Esophagus squamous epithelium (tissue), 5 donors: ENCODE measurements at places on chromosomes 4 and X.

- DNase-seq, result no peak
Measured at GRCh38 chrX:122596998-122597397, 587.1 kb upstream of the GRIA3 start.

GRCh38 chr4:82770607-82771006, 28.0 kb downstream of the SCD5 start:
- no peak for DNase-seq

DNA sequence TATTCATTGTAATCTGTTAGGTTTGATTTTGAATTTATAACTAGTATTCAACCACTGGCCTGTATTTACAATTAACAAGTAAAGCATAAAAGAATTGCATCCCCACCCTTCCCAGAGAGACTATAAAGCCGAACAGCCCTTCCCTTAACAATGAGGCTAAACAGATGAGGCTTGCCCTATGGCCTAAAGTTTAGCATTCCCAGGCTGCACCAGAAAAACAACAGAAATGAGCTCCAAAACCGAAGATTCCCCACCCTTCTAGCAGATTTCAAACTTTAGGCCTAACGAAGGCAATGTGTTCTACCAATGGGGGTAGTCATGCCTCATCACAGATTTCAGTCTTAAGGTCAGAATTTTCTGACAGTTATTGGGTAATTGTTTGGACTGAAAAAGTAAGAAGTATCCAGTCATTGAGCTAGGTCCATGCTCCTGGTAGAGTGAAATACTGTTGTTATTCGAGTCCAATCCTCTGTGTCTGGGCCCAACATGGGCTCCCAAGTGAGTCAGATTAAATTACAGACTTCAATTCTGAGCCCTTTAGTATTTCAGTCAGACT, 197.6 kb downstream of the ANTXR2 start:
- no peak for DNase-seq

GRCh38 chr4:154720123-154720522, 23.7 kb upstream of the LRAT start:
- no peak for DNase-seq

GRCh38 chrX:86171366-86171765, 23.1 kb downstream of the DACH2 start:
- no peak for DNase-seq

DNA sequence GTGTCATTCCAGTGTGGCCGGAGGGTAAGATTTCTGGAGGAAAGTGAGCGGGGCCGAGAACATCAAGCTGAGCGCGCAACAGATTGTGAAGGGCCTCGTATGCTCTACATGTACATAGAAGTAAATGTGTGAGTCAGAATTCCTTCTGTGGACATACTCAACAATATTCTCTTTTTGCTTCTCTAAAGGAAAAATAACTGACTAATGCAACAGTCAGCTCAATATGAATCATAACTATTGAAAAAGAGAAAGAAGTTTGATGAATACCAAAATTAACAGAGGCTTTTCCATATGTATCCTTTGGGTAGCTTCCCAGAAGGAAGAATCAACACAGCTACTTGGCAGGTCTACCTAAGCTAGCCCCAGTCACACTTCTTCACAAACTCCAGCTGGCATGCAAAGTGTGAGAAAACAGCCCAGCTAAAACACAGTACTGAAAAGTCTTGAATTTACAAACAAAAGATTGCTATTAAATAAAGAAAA, 87.5 kb upstream of the ZFP42 start:
- DNase-seq, result no peak

- DNase-seq, result no peak
Measured at GRCh38 chr4:6209921-6210320, 9.6 kb upstream of the JAKMIP1 start.

- DNase-seq, result no peak
Measured at GRCh38 chrX:114611018-114611619, 27.2 kb downstream of the HTR2C start.

DNA sequence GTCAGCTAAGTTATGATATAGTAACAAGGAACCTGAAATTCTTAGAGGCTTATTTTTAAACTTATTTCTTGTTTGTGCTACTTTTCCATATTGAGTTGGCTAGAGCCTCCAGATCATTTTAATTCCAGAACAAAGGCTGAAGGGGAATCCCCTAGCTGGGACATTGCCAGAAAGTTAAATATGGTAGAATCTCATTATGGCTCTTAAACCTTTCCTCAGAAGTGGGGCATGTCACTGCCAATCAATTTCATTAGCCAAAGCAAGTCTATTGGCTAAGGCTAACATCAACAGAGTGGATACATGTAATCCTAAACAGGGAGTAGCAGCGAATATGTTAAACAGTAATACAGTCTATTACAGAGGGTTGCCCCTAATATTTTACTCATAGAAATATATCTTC, 47.0 kb downstream of the FTHL17 start:
- no peak for DNase-seq

DNA sequence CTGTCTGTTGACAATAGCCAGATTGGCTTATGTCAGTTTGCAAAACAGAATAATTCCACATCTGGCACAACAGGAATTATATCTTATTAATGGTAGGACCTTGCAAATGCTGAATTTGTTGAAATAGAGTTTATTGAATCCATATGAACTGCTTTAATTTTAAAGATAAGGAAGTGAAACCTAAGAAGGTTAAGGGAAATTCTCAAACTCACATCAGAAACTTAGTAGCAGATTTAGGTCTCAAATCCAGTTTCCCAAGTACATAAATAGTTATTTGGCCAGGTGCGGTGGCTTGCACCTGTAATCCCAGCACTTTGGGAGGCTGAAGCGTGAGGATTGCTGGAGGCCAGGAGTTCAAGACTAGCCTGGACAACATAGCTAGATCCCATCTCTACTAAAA, 117.1 kb downstream of the HNRNPD start:
- no peak for DNase-seq

GRCh38 chr4:23942471-23942870, 52.6 kb upstream of the PPARGC1A start:
- no peak for DNase-seq

DNA sequence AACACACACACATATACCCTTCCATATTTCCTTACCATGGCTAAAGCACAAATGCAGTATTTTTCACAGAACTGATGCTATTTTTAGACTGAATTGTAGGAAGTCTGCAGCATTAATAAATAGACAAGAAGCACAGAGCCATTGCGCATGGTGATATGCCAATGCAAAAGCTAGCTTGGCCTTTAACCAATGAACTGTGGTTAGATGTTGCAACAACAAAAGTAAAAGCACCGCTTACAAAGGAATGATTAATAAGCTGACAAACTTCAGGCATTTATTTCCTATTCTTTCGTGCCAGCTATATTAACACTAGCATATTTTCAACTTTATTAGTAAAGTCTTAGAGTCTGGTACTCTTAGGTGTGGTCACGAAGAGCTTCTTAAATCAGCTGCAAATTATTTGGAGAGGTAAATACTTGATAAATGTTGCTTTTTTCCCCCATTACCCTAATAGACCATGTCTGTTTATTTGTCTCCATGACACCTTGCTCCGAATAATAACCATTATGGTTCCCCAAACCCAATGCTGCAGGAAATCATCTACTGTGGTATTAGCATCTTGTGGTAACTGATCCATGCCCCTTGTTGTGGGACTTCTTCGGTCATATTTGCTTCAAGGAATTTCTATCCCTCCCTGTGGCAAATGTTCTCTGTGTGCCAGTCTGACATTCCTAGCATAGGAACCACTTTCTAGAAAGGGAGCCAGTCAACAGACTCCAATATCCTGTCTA, 306.1 kb upstream of the TAPT1 start:
- DNase-seq, result no peak

- DNase-seq, result no peak
Measured at GRCh38 chr4:162497564-162498167, 333.9 kb upstream of the FSTL5 start.

- DNase-seq, result no peak
Measured at GRCh38 chrX:115588179-115588578, 27.2 kb downstream of the PLS3 start.

GRCh38 chrX:149267878-149268813, 237.0 kb downstream of the IDS start:
- DNase-seq, result no peak

DNA sequence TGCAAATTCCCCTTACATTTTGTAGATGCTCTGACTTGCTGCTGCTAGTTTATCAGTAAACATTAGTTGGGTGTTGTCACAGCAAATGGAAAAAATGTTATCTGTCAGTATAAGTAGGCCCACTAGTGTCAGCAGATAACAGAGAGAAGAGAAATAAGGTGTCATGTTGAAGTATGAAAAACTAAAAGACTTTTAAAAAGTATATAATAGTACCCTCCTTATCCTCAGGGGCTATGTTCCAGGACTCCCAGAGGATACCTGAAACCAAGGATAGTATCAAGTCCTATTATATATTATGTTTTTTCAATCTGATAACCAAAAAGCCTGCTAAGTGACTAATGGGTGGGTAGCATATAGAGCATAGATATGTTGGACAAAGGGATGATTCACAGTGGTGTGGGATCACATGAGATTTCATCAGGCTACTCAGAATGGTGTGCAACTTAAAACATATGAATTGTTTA, 11.6 kb upstream of the BMP2K start:
- no peak for DNase-seq

- no peak for DNase-seq
Measured at GRCh38 chr4:181601103-181601502, 642.1 kb upstream of the TENM3 start.
